IMR-90 (cell line): ENCODE measurements at places on chromosomes 2 and 18. TPM values are rescaled to one million over a fixed set of nuclear protein-coding genes. Genes with fewer than 3 reads are reported as not detected.

DNA sequence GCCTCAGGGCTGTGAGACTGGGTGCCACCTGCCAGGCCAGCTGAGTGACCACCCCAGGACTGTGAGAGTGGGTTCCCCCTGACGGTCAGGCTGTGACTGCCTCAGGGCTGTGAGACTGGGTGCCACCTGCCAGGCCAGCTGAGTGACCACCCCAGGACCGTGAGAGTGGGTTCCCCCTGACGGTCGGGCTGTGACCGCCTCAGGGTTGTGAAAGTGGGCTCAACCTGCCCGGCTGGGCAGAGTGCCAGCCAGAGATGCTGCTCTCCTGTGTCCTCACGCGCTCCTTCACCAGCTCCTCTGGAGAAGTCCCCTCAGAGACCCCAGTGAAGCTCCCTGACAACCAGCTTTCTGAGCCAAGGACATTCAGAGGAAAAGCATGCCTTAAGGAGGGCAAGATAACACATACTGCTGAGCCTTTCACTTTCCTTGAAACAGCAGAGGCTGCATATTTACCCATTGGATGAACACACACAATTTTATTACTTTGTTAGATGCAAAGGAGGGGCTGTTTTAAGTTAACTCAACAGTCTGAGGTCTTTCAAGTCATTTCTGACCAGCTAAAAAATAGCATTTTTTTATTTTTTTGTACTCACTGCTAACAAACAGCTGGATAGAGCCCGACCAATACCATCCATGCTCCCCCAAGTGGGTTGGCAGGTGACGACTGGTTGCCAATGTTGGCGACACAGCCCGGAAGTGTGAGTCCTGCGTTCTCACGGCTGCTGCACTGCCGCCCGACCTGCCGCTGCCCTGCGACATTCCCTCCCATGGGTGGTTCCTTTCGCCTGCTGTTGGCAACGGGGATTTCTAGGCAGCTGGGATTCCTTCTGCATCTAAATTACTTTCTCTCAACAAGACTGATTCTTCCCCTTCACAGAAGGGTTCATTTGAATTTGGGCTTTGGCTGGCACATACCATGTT lies 70.7 kb downstream of the NDUFA10 start:
- peak; percentile 24 for DNase-seq

GRCh38 chr18:55284614-55285013 lies 303.4 kb downstream of the TCF4 start:
- no peak for DNase-seq

- DNase-seq = no peak
Measured at GRCh38 chr2:52970642-52971041, 797.0 kb upstream of the CHAC2 start.

MALL gene
- 1.6 and 2.2 TPM in 2 replicates for total RNA-seq

GLI2 gene
- 3.8 and 4.7 TPM in 2 replicates for total RNA-seq

- DNase-seq = no peak
Measured at GRCh38 chr18:65039578-65039977, 711.2 kb upstream of the CDH7 start.

DNA sequence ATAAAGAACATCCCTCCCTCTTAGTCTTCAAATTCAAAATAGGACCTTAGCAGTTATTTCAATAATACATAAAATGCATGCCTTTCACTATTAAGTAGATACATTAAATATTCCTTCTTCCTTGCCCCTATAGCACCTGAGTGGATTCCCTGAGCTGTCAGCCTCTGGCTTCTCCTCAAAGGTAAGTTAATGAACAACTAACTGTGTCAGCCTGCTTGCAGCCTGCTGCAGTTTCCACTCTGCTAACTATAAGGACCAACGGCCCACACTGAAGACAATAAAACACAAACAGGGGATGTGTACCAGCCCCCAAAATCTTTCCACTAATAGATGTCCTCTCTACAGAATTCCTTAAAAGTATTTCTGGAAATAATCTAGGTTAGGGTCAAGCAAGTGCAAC lies 5.0 kb downstream of the KCTD1 start:
- DNase-seq = no peak

- DNase-seq = no peak
Measured at GRCh38 chr2:100126897-100127401, 15.4 kb downstream of the AFF3 start.

GKN1 gene
- not detected in 2 replicates for total RNA-seq

CRACDL gene
- total RNA-seq = not detected in 2 replicates

GRCh38 chr2:33247365-33247764 lies 229.1 kb upstream of the RASGRP3 start:
- no peak for DNase-seq

DNA sequence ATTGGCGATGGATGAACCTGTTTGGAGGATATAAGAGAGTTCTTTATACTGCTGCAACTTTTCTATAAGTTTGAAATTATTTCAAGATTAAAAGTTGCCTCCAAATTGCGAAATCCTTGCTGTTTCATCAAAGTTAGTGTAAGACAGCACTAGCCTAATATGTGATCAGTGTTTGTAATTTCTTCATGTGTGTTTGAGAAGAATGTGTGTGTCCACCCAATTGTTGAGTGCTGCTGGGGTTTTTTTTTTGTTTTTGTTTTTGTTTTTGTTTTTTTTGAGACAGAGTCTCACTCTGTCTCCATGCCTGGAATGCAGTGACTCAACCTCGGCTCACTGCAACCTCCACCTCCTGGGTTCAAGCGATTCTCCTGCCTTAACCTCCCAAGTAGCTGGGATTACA lies 33.4 kb downstream of the CDK15 start:
- peak; percentile 53 for DNase-seq

- DNase-seq = no peak
Measured at GRCh38 chr18:10057401-10057893, 143.6 kb downstream of the VAPA start.

STPG4 gene
- 0.18 and 0.28 TPM in 2 replicates for total RNA-seq

DNA sequence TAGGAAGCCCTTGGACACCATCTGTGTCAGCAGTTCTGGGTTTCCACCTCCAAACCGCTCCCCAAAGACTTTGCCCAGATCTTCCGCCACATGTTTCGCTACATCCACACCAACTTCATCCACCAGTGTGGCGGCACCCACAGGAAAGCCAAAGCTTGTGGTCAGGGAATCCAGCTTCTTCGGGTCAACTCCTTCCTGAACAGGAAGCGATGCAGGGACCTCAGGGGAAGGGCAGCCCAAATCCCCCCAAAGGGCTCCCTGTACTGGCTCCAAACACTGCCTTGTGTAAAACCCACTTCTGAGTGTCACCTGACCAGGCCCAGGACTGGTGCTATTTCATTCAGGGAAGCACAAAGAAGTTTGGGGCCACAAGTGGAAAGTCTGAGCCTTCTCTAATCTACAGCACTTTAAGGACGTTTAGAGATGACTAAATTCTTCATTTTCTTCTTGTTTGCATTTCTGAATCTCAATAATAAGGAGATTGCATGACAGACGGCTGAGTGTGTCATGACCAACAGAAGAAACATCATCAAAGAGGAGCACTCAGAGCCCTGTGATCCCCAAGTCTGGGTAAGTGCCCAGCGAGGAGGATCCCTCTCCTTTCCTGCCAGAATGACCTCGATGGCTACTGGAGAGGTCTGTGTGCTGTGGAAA lies 20.8 kb downstream of the GAREM2 start:
- DNase-seq = peak; percentile 62

- no peak for DNase-seq
Measured at GRCh38 chr18:58955001-58955400, 90.3 kb downstream of the ZNF532 start.

GRCh38 chr2:239251971-239252370 lies 148.8 kb downstream of the HDAC4 start:
- no peak for DNase-seq

DNA sequence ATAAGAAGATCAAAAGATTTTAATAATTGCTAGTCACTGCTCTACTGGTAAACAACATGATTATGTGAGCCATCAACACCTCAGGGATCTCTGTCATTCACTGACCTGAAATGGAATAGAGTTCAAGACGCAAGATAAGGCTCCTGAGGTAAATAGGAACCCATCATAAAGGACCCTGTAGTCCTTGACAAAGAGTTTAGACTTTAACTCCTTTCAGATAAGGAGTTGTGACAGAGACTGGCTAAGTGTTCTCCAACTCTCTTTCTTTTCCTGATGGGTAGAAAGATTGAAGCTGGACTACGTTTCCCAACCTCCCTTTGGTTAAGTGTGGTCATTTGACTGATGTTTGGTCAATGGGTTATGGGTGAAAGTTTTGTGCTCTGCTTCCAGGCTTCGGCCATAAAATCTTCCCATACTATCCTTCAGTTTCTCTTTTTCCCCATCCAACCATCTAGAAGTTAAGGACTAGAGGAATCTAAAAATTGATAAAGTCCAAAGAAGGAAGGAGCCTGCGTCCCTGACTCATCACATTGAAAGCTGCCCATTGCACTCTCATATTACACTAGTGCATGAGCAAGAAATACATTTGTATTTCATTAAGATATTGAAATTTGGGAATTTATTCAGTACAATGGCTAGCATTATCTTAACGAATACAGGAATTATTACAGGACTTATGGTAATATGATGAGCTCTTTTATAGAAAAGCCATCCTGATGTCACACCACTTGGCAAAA lies 293.7 kb upstream of the ACVR2A start:
- no peak for DNase-seq

- DNase-seq = peak; percentile 95
Measured at GRCh38 chr18:10353791-10354190, 100.6 kb upstream of the APCDD1 start.

- DNase-seq = no peak
Measured at GRCh38 chr18:75097491-75098225, 111.3 kb downstream of the PTGR3 start.

PLCL1 gene
- 0.18 and 0.56 TPM in 2 replicates for total RNA-seq

- DNase-seq = no peak
Measured at GRCh38 chr18:48091869-48092497, 161.5 kb upstream of the SMAD2 start.

TEX51 gene
- total RNA-seq = not detected in 2 replicates

DNA sequence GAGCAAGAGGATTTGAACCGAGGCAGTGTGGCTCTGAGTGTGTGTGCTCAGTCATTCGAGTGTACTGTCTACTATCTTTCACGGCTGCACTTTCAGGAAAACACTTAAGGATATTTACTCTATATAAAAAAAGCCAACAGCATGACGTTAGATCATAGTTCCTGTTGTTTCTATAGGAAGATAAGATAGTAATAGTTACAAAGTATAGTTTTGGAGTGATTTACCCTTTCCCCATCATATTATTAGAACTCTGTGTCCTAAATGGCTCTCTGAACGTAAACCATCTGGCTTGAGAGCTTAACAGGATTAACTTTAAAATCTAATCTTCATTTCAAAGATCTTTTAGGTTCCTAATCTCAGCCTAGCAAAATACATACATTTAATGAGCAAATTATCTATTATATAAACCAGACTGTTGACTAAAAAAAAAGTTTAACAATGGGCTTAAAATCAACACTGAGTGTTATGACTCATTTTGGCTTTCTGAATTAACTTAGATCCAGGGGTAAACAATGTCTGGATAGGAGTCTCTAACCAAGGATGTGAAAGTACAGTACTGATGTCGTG lies 150.3 kb upstream of the DNMT3A start:
- peak; percentile 80 for DNase-seq

DNA sequence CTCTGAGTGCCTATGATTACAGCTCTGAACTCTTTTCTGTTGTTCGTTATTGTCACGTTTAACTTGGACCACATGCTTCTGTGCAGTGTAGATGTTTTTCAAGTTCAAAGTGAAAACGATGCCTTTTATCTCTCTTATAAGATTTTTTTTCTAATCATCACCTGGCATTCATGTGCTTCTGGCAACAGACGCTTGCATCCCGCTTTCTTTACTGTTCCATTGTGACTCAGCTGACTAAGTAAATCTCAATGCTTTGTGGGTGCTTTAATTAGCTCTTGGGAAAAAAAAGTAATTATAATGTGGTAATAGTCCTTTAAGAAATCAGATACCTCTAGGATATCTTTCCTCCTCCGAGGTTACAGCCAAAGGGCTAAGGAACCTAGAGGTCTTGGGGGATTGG lies 31.2 kb upstream of the RMP24 start:
- DNase-seq = no peak

DNA sequence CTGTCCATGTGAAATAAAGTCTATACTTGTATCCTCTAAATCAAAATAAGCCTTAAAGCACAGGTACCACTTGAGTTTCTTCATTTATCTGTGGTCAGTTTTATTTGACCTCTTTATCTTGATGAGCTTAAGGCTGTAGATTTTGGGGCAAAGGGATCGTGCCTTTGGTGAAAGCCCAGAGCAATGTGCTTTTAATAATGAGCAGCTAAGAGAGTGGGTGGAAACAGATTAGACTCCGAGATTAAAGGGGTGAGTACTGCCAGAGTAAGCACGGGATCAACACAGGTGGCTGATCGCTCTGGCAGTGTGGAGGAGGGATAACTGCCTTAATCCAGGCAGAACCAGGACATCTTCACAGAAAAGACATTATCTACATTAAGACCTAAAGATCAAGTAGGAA lies 280.4 kb downstream of the TDRD15 start:
- no peak for DNase-seq

GRCh38 chr2:25951071-25951547 lies 31.2 kb downstream of the KIF3C start:
- DNase-seq = peak; percentile 83

DNA sequence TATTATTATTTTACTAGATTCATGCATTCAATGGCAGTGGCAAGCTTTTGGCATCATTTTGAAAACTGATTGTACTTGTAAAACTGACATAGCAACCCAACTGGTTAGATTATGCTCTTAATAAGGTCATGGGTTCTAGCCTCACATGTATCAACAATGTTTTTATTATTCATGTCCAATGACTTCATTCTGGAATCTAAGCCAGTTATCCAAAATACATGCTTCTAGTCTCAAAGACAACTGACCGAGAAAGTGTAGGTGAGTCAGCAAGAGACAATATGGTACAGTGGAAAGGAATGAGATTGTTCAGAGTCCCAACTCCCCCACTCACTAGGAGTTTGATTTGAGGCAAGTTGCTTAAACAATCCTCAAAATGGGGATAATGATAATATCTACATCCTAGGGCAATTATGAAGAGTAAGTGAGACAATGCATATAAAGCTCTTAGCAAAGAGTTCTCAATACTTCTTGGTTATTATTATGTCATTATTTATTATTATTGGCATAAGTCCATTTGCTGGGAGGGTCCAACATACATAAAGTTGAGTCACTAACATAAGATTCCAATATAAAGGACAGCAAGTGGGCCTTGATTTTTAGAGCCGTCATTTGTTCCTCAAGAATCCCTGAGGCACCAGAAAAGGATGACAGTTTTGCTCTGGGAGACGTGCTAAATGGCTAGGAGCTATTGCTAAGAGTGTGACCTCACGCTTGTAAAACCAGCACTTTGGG lies 99.4 kb downstream of the NEB start:
- peak; percentile 2 for DNase-seq

- peak; percentile 12 for DNase-seq
Measured at GRCh38 chr2:233928594-233929351, 11.6 kb downstream of the TRPM8 start.
